ENCODE measurements at places on chromosomes 4 and X. TPM values are rescaled to one million over a fixed set of nuclear protein-coding genes. Genes with fewer than 3 reads are reported as not detected.

GRCh38 chr4:14790494-14790893 is 211.8 kb upstream of the CPEB2 start:
- no peak for DNase-seq

GRCh38 chr4:3253808-3254207 is 4.8 kb downstream of the MSANTD1 start:
- no peak for DNase-seq

Gene PITX2
- total RNA-seq = not detected

DNA sequence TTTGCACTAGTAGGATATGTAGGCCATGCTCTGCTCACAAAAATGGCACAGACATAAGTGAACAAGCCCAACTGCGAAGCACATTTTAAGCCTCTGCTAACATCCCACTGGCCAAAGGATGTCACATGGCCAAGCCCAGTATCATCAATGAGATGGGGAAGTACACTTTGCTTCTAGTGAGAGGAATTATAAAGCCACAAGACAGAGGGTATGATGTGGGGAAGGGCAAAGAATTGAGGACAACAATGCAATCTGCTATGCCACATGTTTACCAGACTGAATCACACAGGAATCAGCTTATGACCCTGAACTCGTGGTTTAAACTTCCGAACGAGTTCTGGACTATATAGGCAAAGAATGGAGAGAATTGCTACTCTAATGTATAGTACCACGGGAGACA is 39.1 kb downstream of the SUPT20HL1 start:
- DNase-seq = no peak

DNA sequence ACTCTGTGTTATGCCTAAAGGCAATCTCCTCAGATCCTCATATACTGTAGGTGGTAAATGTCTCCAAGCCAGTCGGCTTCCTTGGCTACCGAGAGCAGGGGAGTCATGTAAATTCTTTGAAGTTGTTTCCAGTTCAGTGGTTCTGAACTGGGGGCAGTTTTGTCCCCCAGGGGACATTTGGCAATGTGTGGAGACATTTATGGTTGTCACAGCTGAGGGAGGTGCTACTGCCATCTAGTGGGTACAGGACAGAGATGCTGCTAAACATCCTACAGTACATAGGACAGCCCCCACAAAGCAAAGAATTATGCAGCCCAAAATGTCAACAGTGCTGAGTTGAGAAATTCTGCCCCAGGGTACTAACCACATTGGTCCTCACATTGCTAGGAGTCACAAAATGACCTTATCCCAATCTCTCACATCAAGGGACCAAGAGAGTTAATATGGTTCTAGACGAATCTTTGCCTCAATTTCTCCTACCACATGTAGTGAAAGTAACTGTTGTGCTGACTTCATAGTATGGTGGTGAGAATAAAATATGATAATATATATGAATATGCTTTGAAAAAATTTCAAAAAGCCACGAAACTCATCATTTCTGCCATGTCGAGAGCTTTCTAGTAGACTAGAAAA is 104.4 kb upstream of the ARHGAP24 start:
- peak; percentile 11 for DNase-seq

- peak; percentile 9 for DNase-seq
Observed at GRCh38 chrX:119573840-119574393, 446 bp upstream of the UBE2A start.

Gene DCX
- total RNA-seq = not detected
